Esophagus squamous epithelium (tissue), 5 donors: ENCODE measurements at places on chromosomes 16 and 17. TPM values are rescaled to one million over a fixed set of nuclear protein-coding genes. Genes with fewer than 3 reads are reported as not detected.

Gene ATP2C2
- 1.1 TPM for total RNA-seq

Gene HIGD1B
- total RNA-seq, result 5.5 TPM

Gene ABCC11
- 0.19 TPM for total RNA-seq

Gene CMTM2
- total RNA-seq, result not detected

DNA sequence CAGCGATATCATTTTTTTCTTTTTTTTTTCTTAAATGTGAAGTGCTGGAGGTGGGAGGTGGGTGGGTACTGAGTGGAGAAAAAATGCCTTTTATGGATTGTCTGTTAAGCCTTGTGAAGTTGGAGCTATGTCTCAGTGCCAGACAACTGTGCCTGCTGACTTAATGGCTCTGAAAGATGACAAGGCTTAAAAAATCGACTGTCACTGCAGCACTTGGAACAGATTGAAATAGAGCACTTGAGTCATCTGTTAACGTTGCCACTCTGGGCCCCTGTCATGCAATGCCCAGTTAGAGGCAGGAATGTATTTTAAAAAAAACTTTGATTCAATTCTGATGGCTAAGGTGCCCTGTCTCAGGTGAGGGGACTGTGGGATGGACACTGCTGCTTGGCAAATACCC lies 108.2 kb upstream of the HS3ST2 start:
- no peaks in the 10 kb centered on the region for H3K36me3 ChIP-seq
- no peak overlapping the region for H3K27ac ChIP-seq
- no peak for DNase-seq
- no peak overlapping the region for H3K4me3 ChIP-seq

DNA sequence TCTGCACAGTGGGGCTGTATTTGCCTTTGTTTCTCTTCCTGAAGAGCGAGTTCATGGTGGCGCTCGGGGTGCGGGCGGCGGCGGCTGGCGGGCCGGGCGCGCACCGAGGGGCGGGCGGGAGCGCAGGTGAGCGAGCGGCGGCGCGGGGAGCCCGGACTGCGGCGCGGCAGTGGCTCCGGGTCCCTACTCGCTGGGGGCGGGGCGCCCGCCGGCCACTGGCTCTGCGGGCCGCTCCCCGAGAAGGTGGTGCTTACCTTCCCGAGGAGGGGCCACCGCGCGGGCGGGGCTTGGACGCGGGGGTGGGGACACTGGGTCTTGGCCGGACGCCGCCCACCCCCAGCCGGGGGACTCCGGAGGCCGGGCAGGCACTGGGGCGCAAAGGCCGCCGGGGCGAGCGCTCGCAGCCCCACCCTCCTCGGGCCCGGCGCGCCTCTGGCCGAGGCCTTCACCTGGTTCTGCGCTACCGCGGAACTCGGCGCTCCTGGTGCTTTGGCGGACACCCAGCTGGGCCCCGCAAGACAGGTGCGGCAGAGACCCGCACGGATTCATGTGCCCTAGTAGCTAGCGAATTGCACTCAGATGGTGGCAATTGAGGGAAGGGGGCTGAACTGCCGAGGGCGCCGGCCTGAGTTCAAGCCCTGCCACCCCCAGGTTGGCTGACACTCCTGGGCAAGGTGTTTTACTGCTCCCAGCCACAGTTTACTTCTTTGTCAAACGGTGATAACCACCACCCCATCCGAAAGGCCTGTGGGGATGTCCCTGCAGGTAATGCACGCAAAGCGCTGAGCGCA lies at the start of gene PPL:
PPL (minus strand) TSS at position 158 of the 791 bp plus-strand sequence; CDS start at position 55, 103 bp downstream.
- no peaks in the 10 kb centered on the region for H3K36me3 ChIP-seq
- H3K4me1 ChIP-seq, result peaks cover 94% of the 10 kb centered on the region
- H3K27ac ChIP-seq, result peak within 1 kb of the TSS; percentile 97
- no peak for DNase-seq
- no peaks in the 10 kb centered on the region for H3K27me3 ChIP-seq

DNA sequence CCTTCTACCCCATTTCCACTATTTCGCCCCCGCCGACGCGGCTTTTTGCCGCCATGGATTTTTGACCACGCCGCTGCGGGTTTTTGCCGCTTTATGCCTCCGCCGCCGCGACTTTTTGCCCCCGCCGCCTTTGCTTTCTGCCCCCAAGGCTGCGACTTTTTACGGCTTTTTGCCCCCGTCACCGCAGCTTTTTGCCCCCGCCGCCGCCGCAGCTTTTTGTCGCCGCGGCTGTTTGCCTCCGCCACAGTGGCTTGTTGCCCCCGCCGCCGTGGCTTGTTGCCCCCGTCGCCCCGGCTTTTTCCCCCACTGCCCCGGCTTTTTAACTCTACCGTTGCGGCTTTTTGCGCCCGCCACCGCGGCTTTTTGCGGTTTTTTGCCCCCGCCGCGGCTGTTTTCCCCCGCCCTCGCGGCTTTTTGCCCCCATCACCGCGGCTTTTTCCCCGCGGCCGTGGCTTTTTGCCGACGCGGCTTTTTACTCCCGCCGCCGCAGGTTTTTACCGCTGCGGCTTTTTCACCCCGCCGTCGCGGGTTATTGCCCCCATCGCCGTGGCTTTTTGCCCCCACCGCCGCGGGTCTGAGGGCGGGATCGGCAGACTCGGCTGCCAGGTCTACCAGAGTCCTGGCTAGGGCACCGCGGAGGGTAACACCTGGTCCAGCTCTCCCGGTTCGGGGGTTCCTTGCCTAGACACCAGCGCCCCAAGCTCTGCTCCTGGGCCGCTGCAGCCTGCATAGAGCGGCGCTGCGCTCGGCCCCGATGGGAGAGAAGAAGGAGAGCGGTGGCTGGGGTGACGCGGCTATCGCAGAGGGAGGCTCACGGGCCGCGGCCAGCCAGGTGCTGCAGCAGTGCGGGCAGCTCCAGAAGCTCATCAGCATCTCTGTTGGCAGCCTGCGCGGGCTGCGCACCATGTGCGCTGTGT lies 562.7 kb upstream of the WSB1 start:
- no peak overlapping the region for H3K4me3 ChIP-seq
- no peaks in the 10 kb centered on the region for H3K36me3 ChIP-seq
- no peaks in the 10 kb centered on the region for H3K4me1 ChIP-seq
- DNase-seq, result no peak
- H3K27ac ChIP-seq, result no peak overlapping the region

GRCh38 chr17:8226536-8227237 lies 16.3 kb upstream of the AURKB start:
- peaks cover 37% of the 10 kb centered on the region for H3K36me3 ChIP-seq
- H3K27me3 ChIP-seq, result no peaks in the 10 kb centered on the region
- DNase-seq, result no peak
- peak overlapping the region; percentile 73 for H3K27ac ChIP-seq
- H3K4me3 ChIP-seq, result peak overlapping the region; percentile 27
- peaks cover 51% of the 10 kb centered on the region for H3K4me1 ChIP-seq

DNA sequence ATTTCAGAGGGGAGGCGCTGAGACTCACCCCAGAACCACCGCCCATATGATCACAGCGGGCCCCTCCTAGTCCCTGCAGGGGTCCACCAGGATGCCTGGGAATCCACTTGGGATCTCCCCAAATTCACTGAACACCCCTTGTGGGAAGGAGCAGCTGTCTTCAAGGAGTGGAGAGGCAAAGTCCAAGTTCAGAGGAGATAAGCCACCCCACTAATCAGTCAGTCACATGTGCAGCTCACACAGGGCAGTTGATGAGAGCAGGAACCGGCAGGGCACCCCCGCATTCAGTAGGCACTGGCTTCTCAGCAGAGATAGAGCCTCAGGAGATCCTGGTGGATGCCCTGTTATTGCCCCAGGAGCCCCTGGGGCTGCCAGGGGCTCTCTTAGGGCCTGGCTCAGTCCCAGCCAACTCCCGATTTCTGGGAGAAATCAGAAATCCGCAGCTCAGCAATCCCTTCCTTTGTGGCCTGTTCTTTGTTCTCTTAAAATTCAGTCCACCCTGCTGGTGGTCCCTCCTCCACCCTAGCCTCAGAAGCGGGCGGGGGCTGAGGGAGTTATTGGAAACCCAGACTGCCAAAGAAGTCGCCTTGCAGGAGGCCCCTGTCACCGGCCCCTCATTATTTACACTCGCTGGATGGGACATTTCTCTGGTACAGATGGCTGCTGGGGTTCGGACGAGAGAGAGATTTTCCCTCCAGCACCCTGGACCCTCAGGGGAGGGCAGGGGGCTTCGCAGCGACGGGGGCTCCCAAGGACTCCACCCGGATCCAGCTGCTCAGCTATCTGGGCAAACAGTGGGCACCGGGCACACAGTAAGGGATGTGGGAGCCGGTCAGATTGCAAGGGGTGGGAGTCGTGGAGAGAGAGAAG lies 1.8 kb downstream of the CDC42EP4 start:
- H3K27me3 ChIP-seq, result no peaks in the 10 kb centered on the region
- DNase-seq, result no peak
- H3K4me1 ChIP-seq, result peaks cover 80% of the 10 kb centered on the region
- H3K36me3 ChIP-seq, result no peaks in the 10 kb centered on the region

DNA sequence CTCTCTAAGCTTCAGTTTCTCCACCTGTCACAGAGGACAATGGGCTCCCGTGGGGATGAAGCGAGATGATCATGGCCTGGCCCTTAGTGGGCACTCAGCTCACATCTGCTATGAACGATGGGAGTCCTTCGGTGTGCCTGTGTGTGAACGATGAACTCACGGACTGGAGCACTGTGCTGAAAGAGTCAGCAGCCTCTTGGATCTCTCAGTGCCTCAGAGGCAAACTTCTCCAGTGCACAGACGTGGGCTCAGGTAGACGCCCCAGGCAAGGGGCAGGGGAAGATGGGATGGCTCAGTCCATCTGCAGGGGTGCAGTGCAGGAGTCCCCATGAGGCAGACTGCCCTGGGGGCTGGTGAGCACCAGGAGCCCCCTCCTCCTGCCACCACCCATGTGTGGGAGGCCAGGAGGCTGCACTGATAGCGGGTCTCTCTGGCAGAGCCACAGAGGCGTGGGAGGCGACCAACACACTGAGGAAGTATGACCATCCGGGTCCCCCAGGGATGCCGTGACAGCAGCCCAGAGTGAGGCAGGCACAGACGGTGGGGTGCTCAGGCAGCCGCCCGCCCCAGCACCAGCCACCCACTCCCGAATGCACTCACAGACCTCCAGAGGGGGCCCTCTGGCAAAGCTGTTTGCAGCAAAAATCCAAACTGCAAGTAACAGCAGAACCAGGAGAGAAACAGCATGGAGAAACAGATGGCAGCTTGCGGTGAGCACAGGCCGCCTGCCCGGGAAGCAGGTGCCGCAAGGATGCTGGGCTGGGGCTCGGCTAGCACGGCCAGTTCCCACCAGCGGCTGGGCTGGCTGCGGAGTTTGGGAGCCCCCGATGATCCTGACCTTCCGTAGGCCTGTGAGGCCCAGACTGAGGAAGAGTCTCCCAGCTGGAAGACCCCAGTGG lies 82.7 kb downstream of the RPH3AL start:
- no peak overlapping the region for H3K27ac ChIP-seq
- no peaks in the 10 kb centered on the region for H3K36me3 ChIP-seq
- no peak for DNase-seq
- H3K4me1 ChIP-seq, result peaks cover 20% of the 10 kb centered on the region
- no peaks in the 10 kb centered on the region for H3K27me3 ChIP-seq
- no peak overlapping the region for H3K4me3 ChIP-seq
